ENCODE measurements at places on chromosomes 4 and X.

DNA sequence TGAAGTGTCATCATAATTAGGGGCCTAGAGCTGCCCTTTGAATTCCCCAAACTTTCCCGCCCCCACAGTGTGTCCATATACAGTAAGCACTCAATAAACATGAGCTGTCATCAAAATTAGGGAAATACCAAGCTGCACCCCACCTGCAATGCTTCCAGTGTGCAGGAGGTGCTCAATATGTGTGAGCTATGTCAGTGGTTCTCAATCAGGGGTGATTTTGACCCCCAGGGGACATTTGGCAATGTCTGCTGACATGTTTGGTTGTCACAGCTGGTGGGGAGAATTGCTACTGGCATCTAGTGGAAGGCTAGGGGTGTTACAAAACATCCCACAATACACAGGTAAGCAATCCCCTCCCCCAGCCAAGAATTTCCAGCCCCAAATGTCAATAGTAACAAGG, 748 bp downstream of the CFP start:
- no peak for DNase-seq

DNA sequence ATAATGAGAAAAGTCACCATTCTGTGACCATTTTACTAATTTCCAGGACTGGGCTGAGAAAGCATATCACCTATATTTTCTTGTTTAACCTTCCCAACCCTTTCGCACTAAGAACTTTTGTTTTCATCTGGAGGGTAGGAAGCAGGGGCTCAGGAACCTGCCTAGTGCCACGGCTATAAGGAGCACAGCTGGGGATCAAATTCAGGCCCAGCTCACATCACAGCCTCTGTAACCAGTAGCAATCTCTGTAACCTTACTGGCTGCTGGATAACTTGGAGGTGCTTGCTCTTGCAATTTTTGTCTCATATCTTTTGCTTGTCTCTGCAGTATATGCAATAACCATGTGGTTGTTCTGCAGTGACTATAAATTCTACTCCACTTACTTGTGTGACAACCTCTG, 76.7 kb upstream of the PLAC1 start:
- no peak for DNase-seq

DNA sequence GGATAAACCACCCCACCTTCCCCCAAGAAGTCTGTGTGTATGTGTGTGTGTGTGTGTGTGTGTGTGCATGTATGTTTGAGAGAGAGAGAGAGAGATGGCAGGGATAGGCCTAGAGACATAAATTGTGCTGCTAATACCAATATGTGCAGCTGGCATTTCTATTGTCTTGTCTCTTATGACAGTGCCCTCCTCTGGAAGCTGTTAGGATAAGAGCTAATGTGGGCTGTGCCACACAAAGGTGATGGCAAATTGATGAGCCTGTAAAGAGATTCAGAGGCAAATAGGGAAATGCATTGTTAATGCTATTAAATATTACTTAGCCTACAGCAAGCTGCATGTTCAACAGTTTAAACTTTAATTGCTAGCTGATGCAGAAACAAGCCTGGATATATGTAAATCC, 332.0 kb downstream of the NKX6-1 start:
- DNase-seq, result no peak

- no peak for DNase-seq
These were observed 72.5 kb downstream of the ACOX3 start for GRCh38 chr4:8368061-8368481.

DNA sequence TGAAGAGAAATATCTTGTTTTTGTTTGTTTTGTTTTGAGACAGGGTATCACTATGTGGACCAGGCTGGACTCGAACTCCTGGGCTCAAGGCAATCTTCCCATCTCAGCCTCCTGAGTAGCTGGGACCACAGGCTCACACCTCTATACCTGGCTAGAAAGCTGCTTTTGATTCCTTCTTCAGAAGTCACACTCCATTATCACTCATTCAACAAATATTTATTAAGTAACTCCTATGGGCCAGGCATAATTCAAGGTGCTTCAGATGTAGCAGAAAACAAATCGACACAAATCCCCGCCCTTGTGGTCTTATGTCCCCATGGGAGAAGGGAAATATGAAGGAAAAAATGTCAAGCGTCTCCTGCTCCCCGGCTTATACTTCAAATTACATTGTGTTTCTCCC, 72.6 kb upstream of the DHX15 start:
- no peak for DNase-seq

- no peak for DNase-seq
These were observed 145.9 kb downstream of the PCDH19 start for GRCh38 chrX:100264200-100264599.

DNA sequence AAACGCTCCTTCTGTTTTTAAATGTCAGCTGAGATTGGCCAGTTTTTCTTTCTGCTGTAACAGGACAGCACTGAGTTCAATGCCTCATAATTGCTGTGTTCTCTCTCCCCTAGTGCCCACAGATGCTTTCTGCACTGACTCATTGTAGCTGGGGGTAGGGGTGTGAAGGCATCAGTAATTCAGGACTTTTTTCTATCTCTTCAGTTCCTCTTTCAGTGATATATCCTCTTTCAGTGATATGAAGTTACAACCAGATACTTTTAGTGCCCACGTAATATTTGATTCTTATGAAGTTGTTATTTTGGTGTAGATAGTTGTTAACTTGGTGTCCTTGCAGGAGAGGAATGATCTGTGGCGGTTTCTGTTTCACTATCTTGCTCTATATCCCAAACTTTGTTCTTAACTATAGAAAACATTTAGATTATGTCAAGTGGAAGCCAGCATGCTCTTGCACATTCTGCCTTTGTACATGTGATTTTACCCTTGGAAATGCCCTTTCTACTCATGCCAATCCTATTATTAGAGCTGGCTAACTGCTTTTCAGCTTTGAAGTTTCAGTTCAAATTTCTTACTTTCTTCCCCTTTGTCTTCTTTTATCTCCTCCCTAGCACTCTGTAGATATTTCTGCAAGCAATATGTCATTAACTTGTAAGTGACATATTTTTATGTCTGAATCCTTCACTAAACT, 1258.4 kb downstream of the FAM133A start:
- no peak for DNase-seq

DNA sequence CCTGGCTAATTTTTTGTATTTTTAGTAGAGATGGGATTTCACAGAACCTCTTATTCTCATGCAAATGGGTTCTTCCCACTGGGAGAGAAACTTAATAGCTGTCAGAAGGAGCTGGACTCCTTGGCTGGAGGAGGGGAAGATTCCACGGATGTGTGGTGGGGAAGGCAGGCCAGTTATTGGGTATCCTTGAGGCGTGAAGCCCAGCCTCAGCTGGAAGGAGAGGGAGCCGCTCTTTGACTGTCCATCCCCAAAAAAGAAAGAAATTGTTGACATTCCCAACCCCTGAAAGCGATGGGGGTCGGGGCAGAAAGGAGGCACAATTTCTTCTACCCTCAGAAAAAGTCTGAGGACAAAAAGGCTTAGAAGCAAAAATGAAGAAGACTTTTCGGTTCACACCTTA, 983.1 kb upstream of the PABPC4L start:
- DNase-seq, result no peak

DNA sequence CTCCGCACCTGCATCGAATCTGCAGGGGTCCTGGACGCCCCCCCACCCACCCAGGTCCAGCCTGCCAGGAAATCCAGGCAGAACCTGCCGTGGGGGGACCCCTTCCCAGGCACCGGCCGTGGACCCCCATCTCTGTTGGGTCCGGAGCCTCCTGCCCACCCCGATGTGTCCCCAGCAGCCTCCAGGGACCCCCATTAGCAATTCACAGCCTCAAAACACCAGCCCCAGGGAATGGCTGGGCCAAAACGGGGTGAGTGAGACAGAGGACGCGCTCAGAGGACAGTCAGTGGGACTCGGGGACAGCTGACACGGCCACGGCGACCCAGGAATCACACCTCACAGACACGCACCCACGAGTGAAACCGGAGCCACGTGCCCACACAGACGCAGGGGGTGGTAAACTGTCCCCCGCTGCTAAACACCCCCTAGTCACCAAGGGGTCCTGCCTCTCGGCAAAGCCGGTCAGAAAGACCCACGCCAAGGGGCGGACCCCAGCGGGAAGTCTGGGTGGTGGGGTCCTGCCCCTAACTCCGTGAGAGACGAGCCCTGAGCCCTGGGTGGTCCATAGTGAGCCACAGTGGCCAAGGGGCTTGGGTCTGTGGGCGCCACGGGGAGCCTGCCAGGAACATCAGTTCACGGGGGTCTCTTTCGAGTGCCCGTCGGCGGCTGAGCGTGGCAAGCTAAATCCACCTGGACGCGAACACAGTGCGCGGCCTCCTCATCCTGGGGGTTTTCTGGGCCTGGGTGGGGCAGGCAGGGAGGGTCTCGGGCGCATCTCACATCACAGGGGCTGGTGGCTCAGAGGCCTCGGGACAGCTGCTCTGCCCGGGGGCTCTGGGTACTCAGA, 126.5 kb upstream of the NKX1-1 start:
- DNase-seq, result no peak
